Fibroblast of the conjunctiva (primary cell): ENCODE measurements at places on chromosomes 12 and 14.
A peak's percentile ranks its signal among the peaks of the same experiment; 100 is the strongest.

DNA sequence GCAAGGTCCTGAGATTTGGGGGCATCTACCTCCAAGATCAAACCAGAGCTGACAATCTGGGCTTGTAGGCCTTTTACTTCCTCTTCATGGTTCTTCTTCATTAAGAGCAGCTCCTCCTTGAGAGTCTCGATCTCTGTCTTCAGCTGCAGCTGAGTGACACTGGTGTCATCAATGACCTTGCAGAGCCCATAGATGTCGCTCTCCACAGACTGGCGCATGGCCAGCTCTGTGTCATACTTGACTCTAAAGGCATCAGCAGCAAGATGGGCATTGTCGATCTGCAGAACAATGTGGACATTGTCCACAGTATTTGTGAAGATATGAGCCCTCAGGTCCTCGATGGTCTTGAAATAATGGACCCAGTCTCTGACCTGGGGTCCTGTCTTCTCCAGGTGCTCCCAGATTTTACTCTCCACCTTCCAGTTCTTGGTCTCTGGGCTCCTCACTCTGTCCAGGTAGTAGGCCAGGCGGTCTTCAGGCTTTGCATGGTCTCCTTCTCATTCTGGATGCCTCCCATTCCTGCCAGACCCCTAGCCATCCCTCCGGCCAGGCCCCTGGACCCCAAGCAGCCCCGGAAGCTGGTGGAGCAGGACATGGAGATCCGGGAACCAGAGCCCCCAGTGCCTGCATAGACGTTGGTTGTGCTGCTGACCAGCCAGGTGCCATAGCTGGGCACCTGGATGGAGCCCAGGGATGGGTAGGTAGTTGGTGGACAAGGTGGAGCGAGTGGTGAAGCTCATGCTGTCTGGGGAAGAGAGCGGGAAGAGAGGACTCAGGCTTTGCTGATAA is 141.0 kb downstream of the MSRB3 start:
- DNase-seq, result no peak

GRCh38 chr14:100649173-100649519 is 61.9 kb upstream of the BEGAIN start:
- peak; percentile 14 for DNase-seq

GRCh38 chr12:19220852-19221466 is 91.4 kb downstream of the PLEKHA5 start:
- peak; percentile 70 for DNase-seq

GRCh38 chr14:54121466-54122027 is 164.9 kb upstream of the BMP4 start:
- DNase-seq, result no peak

DNA sequence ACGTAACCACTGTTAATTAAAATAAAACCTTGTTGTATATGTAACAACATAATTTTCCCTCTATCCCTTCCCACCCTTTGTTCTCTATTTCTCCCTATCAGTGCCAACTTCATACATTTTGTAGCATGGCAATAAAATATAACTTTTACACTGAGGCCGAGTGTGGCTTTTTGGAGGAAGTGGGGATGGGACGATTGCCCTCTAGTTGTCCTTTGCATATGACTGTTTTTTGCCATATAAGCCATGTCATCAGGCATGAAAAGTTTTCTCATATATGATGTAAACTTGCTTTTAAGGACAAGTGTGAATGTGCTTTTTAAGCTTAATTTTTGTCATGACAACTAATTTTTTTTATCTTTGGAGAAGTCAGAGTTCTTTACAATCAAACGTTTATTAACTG is 6.2 kb upstream of the CCT2 start:
- DNase-seq, result no peak

GRCh38 chr12:96434107-96434506 is 33.9 kb upstream of the CDK17 start:
- peak; percentile 76 for DNase-seq

- DNase-seq, result no peak
Observed at GRCh38 chr12:72676556-72676955, 404.4 kb downstream of the TRHDE start.

GRCh38 chr14:68896132-68896531 is 83.0 kb downstream of the ACTN1 start:
- no peak for DNase-seq
